ENCODE measurements at places on chromosomes 6 and 20. TPM values are rescaled to one million over a fixed set of nuclear protein-coding genes. Genes with fewer than 3 reads are reported as not detected.

- peaks cover 15% of the 10 kb centered on the region for H3K4me1 ChIP-seq
- H3K36me3 ChIP-seq = no peaks in the 10 kb centered on the region
- no peak overlapping the region for H3K27ac ChIP-seq
These were observed 37.7 kb upstream of the ASF1A start for GRCh38 chr6:118856301-118856700.

Gene TGM3
- not detected for total RNA-seq

DNA sequence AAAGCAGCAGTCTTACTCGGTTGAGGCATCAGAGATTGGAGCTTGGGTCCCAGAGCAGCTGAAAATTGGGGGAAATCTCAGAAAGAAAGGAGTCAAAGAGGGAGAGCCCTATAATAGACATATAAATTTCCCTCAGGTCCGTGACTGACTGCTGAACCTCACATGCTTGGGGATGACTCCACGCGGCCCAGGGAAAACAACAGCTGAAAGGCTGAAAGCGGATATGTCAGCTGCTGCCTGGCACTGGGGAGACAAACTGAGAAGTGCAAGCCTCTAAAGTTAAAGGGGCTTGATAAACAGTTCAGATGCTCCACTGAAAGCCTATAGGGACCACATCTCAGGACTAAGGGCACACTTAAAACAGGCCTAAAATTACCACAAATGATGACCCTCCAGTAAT is 255.9 kb upstream of the RIN2 start:
- H3K36me3 ChIP-seq = no peaks in the 10 kb centered on the region
- H3K4me1 ChIP-seq = no peaks in the 10 kb centered on the region
- no peak overlapping the region for H3K27ac ChIP-seq
- no peaks in the 10 kb centered on the region for H3K27me3 ChIP-seq

Gene OR2B6
- 0.35 TPM for total RNA-seq

DNA sequence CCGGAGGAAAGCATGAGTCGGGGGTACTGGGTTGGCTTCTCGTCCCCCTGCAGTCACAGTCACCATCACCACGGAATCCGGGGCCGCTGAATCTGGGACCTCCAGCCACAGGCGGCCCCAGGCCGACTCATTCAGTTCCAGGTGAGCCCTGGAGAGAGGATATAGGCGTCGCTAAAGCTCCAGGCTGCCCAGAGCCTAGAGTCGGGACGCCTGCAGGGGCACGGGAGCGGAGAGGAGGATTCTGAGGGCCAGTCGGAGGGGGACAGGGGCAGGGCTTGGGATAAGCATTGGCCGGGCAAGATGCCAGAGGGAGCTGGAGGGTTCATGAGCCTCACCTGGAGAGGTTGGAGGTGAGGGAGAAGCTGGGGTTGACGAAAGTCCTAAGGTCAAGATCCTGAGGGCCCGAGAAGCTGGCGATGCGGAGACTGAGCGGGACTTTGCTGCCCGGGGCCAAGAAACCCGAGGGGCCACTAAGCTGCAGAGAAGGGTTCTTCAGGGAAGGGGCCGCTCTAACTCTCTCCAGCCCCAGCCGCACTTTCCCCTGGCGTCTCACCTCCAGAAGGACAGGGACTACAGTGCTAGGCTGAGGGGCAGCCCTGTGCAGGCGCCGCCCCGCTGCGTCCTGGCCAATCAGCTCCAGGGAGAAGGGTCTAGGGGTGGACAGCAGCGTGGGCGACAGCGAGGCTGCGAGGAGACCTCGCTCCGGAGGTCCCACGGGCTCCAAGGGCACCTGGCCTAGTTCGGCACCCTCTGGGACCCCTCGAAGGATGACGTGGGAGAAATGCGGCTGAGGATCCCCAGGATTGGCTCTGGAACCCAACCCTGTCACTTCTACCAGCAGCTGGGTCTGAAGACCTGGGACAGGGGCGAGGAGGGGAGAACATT is 3.7 kb downstream of the SAPCD1 start:
- DNase-seq = no peak
- no peak overlapping the region for H3K27ac ChIP-seq
- H3K27me3 ChIP-seq = no peaks in the 10 kb centered on the region
- peaks cover 14% of the 10 kb centered on the region for H3K4me1 ChIP-seq

All from activated T-cell treated with anti-CD3 and anti-CD28 coated beads, Interleukin-2, amount 50 U/mL, for 72 hours (primary cell).